Coronary artery (tissue), 2 donors: ENCODE measurements at places on chromosomes 12 and 14.

DNA sequence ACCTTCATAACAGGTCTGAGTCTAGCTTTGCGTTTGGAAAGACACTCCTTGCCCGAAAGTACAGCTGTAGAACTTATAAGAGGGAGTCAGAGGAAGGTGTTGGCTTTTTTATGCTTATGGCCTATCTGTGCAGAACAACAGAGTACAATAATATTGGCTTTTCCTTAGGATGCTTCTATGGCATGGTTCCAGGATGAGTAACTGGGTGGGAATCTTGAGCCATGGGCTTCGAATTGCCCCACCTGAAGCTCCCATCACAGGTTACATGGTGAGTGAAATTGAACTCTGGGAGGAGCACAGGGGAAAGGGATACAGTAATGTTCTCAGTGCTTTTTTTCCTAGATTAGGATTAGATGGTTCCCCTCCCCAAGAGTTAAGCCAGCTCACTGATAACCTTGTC lies 13.0 kb downstream of the PARP2 start:
- DNase-seq, result no peak

- no peak for DNase-seq
These were observed 2.6 kb downstream of the GPR68 start for GRCh38 chr14:91241863-91242262.

DNA sequence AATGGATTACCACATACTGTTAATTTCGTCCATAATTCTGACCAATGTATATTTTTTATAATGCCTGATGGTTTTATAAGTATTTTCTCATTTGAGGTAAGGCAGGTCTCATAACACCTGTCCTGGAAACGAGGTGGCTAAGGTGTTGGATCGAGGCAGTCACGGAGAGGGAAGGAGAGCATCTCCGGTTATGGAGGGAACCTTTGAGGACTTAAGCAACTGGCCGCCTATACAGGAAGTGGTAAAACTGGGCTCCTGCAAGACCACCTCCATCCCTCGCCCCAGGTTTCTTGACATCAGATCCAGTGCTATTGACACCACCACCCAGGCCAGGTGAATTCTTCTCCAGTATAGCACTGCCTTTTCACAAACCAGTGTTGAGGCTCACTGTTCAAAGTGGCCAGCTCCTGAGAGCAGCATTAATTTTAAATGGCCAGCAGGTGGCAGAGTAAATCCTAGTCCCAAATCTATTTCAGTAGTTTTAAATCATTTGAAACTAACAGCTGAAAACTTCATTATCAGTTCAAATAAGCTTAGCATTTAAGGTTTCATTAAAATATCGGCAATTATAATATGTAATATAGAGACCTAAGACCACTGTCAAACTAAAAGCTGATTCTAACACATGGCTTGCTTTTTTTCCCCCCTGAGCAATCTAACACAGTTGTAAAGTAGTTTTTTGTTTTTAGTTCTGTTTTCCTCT lies 100.8 kb downstream of the PPM1A start:
- no peak for DNase-seq

DNA sequence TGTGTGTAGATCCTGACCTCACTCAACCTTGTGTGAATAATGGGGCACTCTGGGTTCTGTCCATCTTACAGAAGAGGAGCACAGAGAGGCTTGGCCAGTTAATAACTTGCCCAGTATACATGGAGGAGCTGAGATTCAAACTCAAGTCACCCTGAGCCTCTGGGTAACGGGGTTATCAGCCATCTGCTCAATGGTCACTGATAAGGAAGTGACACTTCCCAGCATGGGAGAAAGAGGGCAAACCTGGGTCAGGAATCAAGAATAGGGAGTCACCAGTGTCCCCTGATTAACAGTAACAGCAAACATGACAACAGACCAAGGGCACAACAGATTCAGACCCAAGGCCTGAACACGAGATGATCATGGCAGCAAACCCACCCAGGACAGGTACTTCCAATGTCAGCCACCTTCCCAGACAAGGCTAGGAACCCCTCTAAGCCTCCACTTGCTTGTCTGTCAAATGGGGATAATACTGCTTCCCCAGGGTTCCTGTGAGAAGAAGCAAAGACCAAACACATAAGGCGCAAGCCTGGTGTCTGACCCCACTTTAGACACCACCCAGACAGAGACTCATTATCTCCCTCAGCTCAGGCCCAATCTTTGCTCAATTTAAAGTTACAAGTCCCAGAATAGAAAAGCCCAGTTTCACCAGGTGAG lies 3.6 kb downstream of the CCDC85C start:
- DNase-seq, result no peak

DNA sequence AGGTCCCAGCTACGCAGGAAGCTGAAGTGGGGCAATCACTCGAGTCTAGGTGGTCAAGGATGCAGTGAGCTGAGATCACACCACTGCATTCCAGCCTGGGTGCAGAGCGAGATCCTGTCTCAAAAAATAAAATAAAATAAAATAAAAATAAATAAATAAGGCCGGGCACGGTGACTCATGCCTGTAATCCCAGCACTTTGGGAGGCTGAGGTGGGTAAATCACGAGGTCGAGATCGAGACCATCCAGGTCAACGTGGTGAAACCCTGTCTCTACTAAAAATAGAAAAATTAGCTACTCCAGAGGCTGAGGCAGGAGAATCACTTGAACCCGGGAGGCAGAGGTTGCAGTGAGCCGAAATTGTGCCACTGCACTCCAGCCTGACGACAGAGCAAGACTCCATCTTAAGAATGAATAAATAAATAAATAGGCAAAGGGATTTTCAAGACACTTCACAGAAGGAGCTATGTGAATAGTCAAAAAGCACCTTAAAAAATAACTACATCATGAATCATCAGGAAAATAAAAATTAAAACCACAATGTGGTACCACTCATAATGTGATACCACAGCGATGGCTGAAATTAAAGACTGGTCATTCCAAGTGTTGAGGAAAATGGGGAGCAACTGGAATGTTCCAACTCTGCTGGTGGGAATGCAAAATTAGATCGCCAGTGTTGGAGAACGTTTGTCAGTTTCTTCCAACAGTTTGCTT lies 92.9 kb upstream of the TBX3 start:
- no peak for DNase-seq

DNA sequence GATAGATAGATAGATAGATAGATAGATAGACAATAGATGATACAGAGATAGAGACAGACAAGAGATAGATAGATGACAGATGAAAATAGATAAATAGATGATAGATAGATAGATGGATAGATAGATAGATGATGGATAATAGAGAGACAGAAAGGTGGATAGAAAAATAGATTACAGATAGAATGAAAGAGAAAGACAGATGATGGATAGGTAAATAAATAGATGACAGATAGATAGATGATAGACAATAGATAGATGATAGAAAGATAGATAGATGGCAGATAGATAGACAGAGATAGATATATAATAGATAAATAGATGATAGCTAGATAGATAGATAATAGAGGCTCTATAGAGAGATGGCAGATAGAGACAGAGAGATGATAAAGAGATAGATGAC lies 523.0 kb downstream of the BCL11B start:
- no peak for DNase-seq

DNA sequence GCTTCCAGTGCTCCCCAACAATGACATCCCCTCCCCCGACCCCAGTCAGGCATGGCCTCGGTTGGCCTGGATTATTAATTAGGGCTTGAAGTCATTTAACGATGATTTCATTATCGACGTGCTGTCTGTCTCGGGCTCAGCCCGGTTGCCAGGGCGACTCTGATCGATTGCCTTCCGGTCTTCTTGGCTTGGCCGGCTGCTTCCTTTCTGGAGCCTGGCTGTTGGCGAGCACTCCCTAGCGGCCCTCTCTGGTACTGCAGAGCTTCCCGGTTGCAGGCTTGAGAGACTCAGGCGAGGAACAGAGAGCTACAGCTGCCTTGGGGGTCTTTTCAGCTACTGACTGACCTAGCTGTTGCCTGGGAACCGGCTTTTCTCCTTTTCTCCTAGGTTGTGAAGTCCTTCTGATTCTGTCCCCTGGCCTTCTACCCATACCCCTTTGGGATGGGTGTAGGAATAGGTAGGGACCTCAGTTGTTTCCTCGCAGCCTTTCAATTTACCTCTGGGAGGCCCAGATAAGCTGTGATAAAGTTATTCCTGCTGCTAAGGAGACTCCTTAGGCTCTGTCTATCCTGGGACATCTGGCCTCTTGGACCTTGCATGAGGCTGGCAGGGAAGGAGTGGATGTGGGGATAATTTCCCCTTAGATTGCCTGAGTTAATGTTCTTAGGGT lies 5.5 kb upstream of the CISTR start:
- DNase-seq, result no peak
